Neural progenitor cell (in vitro differentiated cells): ENCODE measurements at places on chromosomes 11 and 22.

DNA sequence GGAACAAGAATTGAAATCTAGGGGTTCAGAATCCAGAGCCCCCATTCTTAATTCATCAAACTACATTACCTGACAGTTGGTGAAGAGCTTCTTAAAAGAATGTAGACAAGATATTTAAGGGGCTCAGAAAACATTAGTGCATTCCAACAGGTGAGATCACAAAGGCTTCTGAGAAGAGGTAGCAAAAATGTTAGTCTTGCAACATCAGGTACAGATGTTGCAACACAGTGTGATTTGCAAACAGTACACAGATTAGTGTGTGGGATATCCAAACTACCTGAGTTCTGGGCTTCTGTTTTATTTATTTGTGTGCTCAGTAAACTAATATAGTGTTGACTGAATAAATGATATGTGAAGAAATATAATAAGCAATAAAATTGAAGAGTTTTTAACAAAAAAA lies 11.8 kb downstream of the CASP4 start:
- no peak for DNase-seq

- no peak for DNase-seq
These were observed 42.8 kb downstream of the TRIOBP start for GRCh38 chr22:37739611-37740049.

DNA sequence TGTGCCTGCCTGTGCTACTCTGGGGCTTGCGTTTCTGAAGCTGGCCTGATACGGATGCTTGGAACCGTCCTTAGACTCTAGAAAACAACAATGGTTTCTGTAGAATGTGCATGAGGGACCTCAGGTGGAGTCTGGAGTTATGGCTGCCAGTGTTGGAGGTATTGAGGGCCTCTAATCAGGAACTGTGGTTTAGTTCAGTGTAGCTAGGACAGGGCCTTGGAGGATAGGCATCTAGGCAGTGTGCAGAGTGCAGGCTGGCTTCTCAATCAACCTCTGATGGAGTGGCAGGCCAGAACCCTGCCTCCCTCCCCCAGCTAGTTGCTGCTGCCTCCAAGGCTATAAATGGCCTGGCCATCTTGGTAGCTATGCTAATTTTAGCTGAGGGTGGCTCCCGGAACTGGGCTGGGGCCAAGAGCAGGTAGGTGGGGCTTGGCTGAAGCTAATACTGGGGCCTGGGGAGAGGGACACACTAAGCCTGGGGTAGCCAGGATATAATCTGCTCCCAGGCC lies 4.0 kb downstream of the STIM1 start:
- no peak for DNase-seq

GRCh38 chr11:67420147-67420645 lies 4.7 kb downstream of the CARNS1 start:
- no peak for DNase-seq

- DNase-seq, result no peak
These were observed 354.0 kb upstream of the API5 start for GRCh38 chr11:42957831-42958230.

DNA sequence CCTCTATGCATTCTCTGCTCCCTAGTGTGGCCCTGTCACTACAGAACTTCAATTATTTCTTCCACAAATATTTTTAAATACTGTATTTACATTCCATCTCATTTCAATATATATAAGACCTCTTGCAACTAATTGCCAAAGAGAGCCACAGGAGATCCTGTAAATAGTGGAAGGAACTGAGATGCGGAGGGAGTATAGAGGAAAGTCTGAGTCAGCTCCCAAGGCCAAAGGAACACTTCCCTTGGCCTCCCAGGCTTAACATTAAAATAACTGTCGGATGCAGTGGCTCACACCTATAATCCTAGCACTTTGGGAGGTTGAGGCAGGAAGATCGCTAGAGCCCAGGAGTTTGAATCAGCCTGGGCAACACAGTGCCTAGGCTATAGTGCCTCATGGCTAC lies 31.2 kb downstream of the RBFOX2 start:
- no peak for DNase-seq

DNA sequence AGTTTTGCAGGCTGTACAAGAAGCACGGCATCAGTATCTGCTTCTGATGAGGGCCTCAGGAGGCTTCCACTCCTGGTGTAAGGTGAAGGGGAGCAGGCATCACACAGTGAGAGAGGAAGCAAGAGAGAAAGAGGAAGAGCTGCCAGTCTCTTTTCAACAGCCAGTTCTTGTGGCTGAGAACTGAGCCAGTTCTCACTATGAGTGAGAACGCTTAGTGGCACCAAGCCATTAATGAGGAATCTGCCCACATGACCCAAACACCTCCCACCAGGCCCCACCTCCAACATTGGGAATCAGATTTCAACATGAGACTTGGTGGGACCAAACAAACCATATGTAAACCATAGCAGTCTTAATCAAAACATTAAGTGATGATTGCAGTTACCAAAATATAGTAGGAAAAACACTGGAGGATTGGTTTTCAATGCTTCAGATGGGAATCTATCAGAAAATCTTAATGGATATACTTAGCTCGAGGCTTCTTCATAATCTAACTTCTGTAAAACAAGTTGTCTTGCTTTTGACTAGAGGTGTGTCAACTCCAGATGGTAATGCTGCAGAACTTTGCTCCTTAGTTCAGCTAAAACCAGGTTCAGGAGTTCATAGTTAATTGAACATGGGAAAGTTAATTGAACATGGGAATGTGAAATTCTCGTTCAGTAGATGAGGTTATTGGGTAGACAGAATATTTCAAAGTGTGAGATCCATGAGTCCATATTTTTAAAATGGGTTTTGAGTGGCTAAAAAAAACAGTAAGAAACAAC lies 12.2 kb downstream of the FAR1 start:
- no peak for DNase-seq

DNA sequence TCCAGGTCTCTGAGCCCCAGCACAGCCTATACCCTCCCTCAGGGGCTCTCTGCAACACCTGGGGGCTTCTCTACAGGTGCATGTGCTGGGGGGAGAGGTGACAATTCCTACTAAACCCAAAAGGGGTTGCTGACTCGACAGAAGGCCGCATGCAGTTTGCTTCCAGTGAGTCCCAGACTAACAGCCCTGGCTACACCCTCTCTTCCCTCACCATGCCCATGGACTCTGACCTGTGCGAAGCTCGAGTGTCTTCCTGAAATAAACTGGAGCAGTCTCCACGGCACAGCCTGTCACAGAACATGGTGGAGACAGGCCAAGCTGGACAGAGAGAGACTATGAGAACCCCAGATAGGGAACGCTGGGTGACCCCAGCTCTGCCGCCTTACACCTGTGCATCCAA lies 16.6 kb downstream of the PLEKHA7 start:
- no peak for DNase-seq

DNA sequence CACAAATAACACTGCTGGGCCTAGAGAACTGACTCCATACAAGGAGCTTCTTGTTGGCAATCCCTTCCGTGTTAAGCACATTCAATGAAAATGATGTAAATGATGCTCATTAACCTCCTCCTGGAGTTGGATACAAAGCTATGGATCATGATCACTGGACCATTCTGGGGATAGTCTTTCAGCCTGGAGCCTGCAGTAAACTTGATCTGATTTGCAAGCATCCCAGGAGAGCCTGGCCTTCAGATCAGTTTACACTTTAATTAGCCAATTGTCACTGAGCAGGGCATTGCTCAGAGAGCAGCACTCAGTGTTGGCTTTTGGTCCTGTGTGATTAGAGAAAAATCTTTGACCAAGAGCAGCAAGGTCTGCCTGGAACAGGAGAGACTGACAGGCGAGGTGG lies 45.6 kb downstream of the ARFGAP3 start:
- DNase-seq, result no peak

DNA sequence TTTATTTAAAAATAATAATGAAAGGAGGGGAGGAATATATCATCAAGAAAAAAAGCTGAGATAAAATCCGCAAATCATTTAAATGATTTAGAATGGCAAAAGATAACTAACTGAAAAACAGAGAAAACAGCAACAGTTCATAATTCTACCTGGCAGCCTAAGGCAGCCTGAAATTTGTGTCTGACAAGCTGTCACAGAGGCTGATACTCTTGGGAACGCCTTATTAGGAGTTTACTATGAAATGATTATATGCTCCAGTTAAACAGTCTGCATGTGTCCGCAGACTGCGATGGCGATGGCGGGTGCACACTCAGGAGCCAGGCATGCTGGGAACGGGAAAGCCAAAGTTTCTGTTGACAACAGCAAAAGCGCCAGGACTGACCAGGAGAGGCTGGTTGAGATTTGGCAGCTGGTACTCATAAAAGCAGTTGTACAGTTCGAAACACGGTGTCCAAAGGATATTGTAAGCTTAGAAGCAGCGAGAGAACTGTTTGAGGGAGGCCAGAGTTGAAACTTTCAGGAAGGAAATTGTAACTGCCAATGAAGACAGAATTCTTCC lies 172.9 kb upstream of the MPPED2 start:
- DNase-seq, result no peak
